ENCODE measurements at places on chromosomes 2 and 18.

- no peak for DNase-seq
Observed at GRCh38 chr2:206217166-206217565, 57.3 kb upstream of the ZDBF2 start.

DNA sequence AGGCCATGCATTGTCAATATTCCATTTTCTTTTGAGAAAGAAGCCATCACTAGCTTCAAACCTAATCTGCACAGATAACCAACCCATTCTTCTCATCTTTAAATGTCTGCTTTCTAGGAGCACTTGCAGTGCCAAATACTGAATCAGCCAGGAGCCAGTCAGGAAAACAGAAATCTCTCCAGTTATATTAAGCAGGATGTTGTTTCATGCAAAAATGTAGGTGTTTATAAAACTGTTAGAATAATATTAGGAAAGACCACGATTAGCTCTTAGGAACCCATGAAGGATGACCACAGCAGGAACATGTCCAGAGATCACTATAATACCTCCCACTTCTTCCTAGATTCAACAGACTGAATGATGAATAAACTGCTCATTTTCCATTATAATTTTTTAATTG is 86.0 kb downstream of the TTC32 start:
- no peak for DNase-seq

DNA sequence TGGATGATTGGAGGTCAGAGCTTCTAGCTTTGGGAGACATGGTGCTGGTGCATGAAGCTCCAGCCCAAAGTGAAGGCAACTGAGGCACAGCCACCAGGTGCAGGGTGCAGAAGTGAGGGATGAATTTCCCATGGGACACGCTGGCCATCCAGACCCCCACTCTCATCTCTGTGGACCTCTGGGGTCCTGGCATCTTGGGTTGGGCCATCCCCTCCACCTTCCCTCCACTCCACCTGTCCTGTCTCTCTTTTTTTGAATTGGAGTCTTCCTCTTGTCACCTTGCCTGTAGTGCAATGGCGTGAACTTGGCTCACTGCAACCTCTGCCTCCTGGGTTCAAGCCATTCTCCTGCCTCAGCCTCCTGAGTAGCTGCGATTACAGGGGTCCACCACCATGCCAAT is 3.4 kb downstream of the NGEF start:
- DNase-seq, result no peak

DNA sequence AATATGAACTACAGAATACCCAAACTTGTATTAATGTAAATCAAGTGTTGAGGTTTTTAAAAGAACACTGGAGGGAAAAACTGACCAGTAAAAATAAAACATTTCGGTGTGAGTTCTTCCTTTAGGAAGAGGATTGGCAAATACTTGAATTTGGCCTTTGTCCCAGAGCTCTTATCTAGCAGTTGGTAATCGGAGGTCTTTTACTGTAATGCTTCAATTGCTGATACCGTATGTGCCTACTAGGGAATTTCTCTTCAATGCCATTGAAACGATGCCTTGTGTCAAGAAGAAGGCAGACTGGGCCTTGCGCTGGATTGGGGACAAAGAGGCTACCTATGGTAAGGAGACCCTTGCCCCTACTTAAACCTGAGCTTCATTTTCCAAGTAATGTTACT is 4.1 kb downstream of the RRM2 start:
- DNase-seq, result no peak

DNA sequence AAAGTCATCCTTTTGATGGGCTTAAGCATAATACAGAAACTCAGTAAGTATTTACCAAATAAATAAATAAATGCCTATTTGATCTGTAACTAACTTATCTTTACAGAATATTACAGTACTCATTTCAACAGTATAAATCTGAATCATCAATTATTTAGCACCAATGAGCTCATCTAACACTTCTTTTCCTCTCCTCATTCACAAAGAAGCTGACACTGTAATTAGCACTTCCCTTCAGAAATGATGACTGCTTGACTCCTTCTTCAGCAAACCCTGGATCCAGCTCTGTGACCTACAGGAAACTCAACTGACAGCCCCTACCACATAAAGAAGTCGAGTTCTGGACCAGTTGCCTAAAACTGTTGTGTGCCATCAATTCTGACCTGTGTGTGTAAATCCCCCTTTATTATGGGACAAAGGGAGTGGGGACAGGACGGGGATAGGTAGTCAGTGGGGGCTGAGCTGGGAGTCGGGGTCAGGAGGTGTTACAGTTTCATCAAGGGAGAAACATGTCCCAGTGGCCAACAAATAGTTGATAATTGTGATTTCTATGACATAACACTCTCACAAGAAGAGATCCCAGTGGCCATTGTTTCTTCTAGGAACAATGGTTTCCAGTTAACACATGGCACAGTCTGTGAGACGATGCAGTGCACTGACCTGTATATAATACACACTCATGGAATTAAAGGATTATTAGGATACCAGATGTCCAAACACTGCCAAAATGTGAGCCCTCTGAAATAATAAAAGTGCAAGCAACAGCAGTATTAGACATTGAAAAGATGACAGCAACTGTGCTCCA is 68.7 kb downstream of the STK39 start:
- no peak for DNase-seq

DNA sequence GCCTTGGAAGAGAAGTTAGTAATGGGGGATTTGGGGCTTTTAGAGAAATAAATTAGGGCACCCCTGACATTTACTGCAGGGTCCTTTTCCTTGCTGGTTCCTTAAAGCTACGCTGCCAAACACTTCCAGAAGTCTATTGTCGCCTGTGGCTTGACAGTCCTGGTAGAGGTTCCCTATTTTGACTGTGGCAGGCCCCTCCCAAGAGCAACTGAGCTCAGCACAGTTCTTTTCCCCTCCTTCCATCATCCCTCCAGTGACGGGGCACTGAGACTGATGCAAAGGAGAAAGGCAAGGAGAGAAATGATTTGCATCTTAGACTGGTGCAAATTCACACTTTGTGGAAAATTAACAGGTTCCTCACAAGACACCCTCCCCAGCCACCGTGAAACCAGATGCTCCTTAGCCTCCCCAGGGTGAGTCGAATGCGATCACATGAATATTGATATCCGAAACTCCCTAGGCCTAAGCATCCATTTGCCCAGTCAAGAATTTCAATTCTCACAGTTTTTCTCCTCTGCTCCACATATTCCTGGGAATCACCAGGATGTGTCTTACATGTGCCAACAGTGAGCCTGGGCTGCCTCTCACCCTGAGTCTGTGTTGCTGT is 45.4 kb downstream of the RABL2A start:
- DNase-seq, result no peak

- no peak for DNase-seq
Observed at GRCh38 chr18:33446604-33447003, 6.1 kb upstream of the CCDC178 start.

GRCh38 chr2:83705146-83705545 is 753.9 kb downstream of the SUCLG1 start:
- DNase-seq, result no peak

GRCh38 chr2:132669908-132670495 is at the start of gene LYPD1:
LYPD1 (minus strand) TSS chr2:132670205; CDS start chr2:132669932, 273 bp downstream.
- DNase-seq, result no peak

- no peak for DNase-seq
Observed at GRCh38 chr2:200226451-200227426, 79.8 kb upstream of the SPATS2L start.

DNA sequence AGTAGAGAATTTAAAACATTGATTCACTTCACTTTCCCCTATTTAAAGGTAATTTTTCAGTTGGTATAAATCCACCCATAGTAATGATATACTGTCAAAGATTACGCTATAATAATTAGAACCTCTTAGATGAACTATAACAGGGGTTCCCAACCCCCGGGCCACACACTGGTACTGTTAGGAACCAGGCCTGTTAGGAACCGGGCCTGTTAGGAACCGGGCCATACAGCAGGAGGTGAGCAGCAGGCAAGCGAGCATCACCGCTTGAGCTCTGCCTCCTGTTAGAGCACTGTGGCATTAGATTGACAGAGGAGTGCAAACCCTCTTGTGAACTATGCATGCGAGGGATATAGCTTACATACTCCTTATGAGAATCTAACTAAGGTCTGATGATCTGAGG is 34.0 kb upstream of the CD302 start:
- DNase-seq, result no peak

- DNase-seq, result no peak
Observed at GRCh38 chr18:34795070-34795732, 85.1 kb downstream of the DTNA start.

GRCh38 chr2:174209325-174209724 is 39.0 kb downstream of the OLA1 start:
- no peak for DNase-seq

GRCh38 chr2:106201661-106202060 is 7.6 kb upstream of the UXS1 start:
- DNase-seq, result no peak

GRCh38 chr18:78021196-78021595 is 771.5 kb downstream of the GALR1 start:
- no peak for DNase-seq

DNA sequence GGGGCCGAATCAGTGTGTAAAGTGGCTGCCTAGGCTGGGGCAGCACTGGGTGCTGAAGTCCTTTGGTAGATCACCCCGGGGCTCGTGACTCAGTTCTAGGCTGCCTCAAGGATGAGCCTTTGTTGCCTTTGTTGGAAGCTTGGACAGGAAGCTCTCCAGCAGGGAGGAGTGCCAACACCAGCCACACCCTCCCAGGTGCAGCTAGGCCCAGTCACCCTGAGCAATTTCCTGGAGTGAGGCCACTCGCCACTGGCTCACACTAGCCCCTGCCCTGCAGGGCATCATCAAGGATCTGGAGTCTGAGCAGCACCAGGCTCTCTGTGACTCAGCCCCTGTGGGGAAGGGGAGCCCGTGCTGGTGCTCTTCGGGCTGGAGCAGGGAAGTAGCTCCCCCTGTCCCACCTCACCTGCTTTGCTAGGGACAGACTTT is 6.7 kb upstream of the SDC1 start:
- DNase-seq, result no peak

DNA sequence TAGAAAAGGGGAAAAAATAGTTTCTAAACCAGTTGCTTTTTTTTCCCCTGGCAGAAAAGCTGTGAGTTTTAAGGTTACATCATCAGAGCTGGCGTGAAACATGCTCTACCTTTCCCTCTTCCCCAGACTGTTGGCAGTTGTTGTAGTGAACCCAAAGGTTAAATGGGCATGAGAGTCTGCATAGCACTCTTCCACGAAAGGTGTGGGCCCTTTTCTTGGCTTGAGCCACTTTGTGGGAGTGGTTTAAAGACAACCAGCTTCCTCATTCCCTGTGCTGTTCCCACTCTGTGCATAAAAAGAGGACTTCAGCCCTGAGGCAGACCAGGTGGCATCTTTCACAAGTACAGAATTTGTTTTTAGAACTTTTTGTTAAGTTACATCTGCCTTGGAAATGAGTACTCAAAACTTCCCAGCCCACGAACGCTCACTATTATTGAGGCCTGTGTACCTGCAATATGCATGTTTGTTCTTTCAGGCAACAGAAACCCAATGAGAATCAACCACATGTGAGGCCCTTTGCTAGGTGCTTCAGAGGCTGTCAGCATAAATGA is 243.8 kb downstream of the BABAM2 start:
- DNase-seq, result no peak

DNA sequence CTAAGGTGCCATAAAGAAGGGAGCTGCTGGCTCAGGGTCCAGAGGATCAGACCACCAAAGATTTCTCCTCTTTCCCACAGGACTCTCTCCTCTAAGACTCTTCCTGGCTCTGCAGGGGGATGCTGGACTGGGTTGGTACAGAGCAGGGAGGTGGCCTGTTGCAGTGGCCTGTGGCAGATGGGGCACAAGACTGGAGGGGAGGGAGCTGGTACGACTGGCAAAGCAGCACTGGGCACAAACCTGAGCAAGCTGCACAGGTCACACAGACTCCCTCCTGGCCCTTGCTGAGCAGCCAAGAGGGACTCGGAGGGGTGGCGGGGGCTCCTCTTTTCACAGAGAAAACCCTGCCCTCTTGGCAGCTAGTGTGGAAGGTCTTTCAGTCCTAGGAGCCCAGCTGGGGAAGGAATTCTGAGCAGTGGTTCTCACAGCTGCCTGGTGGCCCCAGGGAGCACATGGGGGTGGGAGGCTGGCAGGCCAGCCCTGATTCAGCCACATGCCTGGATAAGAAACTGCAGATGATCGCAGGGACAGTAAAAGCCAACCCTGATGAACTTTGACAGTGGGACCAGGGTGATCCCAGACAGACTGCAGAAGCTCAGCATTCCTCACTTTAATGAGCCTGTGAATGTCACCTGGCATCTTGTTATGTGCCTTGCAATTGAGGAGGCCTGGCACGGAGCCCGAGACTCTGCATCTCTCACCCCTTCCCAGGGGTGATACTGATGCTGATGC is 32.5 kb upstream of the ACAA2 start:
- DNase-seq, result no peak

- no peak for DNase-seq
Observed at GRCh38 chr18:79803611-79804051, 5.9 kb downstream of the KCNG2 start.

DNA sequence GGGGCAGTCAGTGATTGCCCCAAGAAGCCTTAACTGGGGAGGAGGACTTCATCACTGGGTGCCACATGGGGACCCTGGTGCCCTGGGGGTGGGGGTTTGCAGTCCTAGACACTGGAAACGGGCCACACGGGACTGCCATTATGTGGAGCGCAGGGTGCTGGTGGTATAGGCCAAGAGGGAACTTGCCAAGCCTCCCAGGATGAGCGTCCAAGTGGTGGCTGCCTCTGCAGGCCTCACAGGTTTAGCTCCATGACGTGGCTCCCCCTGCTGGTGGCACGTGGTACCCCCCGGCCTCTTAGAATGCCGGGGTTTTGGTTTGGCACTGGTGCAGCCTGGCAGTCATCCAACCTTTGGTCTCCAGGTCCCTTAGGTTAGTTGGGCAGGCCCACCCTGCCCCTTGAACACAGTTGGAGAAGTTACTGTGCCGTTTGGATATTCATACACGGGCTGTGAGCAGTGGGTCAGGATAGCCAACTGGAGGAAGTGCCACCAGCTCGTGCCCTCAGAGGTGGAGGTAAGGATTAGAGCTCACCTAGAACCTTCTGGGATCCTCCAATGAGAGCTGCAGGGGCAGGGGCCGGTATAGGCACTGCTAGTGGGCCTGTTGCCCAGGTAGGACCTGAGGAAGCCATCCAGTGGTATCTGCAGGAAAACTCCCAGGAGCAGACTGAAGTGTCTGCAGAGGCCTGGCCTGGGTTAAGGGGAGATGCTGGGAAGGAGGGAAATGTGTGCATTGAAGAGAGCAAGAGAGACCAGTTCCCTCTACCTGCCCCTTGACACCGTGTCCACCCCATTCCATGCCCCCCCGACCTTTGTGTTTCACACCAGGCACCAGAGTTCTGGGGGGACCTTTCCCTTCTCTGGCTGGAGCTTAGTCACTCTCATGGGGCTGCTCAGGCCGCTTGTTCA is 5.7 kb downstream of the PTMA start:
- peak; percentile 91 for DNase-seq

GRCh38 chr18:12333506-12334290 is 25.7 kb downstream of the TUBB6 start:
- DNase-seq, result no peak

- no peak for DNase-seq
Observed at GRCh38 chr2:202411097-202411496, 35.0 kb downstream of the BMPR2 start.

DNA sequence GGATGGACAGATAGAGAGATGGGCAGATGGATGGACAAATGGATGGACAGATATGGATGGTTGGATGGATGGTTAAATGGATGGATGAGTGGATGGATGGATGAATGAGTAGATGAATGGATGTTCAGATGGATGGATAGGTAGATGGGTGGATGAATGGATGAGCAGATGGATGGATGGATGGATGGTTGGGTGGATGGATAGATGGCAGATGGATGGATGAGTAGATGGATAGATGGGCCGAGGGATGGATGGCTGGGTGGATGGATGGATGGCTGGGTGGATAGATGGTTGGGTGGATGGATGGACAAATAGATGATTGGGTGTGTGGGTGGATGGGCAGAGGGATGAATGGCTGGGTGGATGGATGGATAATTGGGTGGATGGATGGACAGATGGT is 98.9 kb upstream of the OTOS start:
- DNase-seq, result no peak
